ENCODE measurements at places on chromosomes 16 and 17.

DNA sequence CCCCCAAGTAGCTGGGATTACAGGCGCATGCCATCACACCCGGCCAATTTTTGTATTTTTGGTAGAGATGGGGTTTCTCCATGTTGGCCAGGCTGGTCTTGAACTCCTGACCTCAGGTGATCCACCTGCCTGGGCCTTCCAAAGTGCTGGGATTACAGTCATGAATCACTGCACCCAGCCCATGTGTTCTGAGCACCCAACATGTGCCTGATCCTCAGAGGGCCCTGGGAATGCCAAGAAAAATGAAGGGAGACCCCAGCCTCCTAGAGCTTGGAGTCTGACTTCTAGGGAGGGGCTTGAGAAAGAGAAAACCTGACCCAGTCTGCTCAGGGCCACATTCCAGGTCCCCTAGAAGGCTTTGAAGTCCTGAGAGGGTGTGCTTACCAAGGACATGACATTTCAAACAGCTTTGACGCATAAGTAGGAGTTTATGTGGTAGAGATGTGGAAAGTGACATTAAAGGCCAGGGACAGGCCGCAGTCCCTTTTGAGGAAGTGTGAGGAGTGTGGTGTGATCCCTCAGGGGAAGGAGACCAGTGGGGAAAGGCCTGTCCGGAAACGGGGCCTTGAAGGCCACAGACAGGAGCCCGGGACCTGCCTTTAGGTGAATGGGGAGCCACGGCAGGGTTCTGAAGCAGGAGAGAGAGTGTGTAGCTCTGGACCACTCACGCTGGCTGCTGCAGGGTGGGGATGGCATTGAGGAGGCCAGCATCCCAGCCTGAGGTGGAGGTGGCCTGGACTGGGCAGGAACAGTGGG lies 1.1 kb upstream of the CCL22 start:
- DNase-seq: no peak

DNA sequence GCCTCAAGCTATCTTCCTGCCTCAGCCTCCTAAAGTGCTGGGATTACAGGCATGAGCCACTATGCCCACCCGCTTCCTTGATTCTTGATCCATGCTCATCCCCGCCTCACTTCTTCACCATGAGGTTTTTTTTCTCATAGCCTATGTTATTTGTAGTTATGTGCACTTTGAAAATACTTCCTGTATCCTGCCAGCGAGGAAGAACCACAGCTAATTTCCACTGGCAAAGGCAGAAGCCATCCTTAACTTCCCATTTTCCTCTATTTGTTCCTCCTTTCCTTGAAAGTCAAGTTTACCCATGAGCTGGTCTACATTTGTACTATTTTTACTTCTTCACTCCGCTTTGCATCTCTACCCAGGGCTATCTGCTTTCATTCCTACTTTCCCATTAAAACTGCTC lies 189.7 kb upstream of the ZFHX3 start:
- no peak for DNase-seq

DNA sequence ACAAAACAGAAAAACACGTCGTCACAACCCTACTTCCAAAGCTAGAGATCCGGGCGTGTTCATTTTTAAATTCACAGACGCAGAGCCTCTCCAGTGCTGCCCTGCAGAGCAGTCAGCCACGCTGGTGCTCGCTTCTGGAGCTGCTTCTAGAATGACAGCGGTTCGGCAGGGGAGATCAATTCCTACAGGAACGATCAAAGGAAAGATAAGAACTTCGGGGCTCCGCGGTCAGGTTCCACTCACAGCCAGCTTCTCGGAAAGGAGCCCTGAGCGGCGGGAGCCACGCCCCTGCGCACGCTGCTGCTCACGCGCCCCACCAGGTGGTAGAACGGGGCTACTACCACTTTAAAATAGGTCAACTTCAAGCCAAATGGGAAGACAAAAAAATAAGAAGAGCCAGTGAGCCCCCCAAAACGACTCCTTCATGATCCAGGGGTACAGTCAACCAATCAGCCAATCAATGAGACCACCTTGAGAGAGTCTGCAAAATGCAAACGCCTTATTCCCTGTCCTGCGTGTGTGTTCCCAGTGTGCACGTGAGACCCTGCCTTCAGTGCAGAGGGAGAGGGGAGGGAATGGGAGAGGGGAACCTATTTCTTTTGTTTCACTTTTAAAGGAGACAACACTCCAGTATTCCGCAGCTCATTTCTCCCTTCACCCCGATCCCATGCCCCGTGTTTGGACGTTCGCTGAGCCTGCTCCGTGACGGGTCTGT lies 209.7 kb downstream of the RBFOX3 start:
- peak; percentile 53 for DNase-seq

- no peak for DNase-seq
Measured at GRCh38 chr17:40326014-40326831, 17.2 kb downstream of the RARA start.

DNA sequence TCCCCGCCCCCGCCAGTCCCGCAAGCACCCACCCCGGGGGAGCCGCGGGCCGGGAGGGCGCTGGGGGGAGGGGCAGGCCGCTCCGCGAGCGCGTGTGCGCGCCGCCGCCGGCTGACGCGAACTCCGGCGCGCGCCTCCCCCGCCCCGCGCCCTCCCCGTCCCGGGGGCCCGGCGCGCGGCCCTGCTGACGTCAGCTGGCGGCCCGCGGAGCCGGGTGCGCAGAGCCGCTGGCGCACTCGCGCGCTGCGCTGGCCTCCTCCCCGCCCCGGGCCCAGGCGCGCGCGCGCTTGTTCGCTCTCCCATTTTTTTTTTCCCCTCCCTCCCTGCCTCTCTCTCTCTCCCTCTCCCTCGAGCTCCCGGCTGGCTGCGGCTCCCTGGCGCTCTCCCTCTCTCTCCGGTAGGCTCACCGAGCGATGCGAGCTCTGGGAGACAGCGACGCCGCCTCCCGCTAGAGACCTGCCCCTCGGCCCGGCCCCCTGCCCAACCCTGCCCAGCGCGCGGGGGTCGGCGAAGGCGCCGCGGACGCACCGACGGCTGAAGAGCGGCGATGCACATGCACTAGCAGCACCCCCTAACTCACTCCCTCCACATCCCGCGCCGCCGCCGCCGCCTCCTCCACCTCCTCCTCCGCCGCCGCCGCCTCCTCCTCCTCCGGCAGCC lies at the start of gene GNAO1:
Gene GNAO1, plus strand, starts transcription at position 334 of the 660 bp plus-strand sequence. CDS start 747 bp downstream, outside the sequence.
- DNase-seq: no peak

- DNase-seq: no peak
Measured at GRCh38 chr16:20753727-20754126, 10.1 kb upstream of the ACSM3 start.

DNA sequence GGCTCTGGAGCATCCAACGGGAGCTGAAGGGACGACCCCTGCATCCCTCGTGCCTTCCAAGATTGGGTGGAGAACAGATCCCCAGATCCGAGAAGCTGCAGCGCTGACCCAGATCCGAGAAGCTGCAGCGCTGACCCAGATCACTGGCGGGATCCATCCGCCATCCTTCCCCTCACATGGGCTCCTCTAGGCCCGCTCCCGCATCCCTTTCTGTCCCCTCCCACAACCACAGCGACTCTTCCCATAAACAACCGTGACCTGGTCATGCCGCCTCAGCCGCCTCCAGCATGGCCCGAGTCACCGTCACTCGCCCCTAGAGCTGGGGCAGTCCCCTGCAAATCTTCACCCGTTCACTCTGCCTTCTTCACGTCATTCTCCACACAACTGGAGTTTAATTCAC lies 124.9 kb downstream of the UTP18 start:
- no peak for DNase-seq
